Activated CD4-positive, alpha-beta T cell treated with anti-CD3 and anti-CD28 coated beads for 24 hours (primary cell): ENCODE measurements at places on chromosomes 5 and 9.

GRCh38 chr5:96942911-96943310, 7.0 kb downstream of the LNPEP start:
- no peak for DNase-seq

GRCh38 chr5:8434501-8434900, 565.6 kb downstream of the MTRR start:
- DNase-seq: no peak

DNA sequence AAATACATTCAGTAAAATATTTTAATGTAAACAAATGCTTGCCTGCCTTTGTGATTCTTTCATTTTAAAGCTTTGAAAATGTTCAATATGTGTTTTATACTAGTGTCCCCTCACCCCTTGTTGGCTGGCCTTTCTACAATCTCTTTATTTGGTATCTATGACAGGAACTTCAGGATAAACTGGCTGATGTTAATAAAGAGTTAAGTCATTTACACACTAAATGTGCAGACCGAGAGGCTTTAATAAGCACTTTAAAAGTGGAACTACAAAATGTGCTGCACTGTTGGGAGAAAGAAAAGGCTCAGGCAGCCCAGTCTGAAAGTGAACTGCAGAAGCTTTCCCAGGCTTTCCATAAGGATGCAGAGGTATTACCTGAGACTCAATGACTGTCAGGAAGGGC, 171.8 kb downstream of the CCDC171 start:
- DNase-seq: no peak

- no peak for DNase-seq
These were observed 71.6 kb upstream of the FSTL4 start for GRCh38 chr5:133683646-133684596.

DNA sequence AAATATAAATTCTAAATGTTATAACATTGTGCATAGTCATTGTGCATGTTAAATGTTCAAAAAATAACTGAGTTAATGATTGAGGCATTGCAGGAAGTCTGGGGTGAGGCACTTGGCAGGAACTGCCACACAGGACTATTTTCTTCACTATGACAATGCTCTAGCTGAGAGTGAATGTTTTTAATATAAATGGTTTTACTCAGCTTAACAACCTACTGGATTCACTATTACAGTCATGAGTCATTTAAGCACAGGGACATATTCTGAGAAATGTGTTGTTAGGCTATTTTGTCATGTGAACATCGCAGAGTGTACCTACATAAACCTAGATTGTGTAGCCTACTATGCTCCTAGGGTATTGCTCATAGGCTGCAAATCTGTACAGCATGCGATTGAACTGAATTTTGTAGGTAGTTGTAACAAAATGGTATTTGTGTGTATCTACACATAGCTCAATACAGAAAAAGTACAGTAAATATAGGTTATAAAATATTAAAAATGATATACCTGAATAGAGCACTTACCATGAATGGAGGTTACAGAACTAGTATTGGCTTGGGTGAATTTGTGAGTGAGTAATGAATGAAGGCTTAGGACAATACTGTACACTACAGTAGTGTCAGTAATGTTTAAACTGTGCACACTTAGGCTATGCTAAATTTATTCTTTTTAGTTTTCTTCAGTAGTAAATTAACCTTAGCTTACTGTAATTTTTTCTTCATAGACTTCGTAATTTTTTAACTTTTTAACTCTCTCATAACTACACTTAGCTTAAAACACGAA, 346.1 kb upstream of the PTGER4 start:
- DNase-seq: no peak

DNA sequence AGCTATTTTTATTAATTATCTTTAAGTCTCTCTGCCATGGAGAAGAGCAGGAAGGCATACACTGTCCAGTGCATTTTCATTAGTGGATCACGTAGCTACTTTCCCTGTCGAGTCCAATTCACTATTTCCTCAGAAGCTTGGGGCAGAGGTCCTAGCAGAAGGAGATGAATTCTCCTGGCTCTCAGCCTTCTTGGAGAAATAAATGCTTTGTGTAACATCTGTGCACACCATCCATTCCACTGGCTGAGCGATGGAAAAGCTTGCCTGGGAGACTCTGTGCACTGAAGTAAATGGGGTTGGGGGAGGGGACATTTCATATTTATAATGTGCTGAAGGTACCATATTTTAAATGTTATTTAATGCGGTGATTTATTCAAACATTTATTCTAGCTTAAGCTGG, 23.4 kb downstream of the PROP1 start:
- no peak for DNase-seq

- DNase-seq: no peak
These were observed 109.7 kb downstream of the BASP1 start for GRCh38 chr5:17327048-17327625.

DNA sequence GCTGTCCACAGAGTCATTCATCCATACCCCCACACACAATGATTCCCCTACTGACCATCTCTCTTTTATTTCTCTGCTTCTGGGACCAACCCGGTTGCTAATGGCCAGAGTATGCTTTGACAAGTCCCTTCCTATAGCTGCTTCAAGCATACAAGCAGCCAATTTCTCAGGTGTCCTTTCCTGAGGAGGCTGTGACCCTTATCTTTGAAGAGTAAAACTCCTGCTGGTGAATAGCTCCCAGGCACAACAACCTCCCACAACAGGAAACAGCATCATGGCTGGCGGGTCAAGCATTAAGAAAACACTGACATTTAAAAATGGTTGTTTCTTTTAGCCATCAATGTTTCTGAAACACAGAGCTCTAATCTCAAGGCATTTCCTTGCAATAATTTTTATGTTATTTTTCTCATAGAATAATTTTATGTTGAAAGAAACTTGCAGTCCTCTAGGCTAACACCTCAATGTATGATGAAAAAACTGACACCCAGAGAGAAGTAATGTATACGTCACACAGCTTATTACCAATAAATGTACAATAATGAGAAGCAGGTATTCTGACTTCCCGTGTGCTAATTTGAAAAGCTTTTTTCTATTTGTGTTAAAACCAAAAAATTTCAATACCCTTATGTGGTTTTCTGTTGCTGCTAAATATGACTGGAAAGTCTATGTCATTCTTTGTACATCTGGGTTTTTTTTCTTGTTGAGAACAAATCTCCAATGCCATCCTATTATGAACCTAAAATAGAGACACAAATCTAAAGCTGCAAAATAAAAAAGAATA, 7.5 kb upstream of the PAM start:
- no peak for DNase-seq

DNA sequence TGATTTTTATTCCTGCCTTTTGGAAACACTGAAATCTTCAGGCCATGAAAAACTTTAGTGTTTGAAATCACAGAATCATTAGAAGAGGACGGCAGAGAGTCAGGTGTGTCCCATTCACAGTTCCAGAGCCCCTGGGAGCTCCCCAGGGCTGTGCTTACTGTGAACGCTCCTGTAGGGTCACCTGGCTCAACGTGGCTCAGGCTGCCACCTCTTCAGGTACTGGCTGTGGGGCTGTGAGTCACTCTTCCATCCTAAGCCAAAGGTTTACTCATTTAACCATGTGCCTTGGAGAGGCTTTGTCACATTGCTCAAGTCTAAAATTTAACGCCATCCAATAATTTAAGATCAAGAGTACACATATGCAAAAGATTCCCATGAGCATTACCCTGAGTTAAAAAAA, 50.2 kb upstream of the FSTL4 start:
- DNase-seq: no peak

DNA sequence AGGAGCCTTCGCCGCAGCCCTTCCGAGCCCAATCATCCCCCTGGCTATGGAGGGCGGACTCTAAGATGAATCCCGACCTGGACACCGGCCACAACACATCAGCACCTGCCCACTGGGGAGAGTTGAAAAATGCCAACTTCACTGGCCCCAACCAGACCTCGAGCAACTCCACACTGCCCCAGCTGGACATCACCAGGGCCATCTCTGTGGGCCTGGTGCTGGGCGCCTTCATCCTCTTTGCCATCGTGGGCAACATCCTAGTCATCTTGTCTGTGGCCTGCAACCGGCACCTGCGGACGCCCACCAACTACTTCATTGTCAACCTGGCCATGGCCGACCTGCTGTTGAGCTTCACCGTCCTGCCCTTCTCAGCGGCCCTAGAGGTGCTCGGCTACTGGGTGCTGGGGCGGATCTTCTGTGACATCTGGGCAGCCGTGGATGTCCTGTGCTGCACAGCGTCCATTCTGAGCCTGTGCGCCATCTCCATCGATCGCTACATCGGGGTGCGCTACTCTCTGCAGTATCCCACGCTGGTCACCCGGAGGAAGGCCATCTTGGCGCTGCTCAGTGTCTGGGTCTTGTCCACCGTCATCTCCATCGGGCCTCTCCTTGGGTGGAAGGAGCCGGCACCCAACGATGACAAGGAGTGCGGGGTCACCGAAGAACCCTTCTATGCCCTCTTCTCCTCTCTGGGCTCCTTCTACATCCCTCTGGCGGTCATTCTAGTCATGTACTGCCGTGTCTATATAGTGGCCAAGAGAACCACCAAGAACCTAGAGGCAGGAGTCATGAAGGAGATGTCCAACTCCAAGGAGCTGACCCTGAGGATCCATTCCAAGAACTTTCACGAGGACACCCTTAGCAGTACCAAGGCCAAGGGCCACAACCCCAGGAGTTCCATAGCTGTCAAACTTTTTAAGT, 819 bp downstream of the ADRA1B start:
- no peak for DNase-seq

DNA sequence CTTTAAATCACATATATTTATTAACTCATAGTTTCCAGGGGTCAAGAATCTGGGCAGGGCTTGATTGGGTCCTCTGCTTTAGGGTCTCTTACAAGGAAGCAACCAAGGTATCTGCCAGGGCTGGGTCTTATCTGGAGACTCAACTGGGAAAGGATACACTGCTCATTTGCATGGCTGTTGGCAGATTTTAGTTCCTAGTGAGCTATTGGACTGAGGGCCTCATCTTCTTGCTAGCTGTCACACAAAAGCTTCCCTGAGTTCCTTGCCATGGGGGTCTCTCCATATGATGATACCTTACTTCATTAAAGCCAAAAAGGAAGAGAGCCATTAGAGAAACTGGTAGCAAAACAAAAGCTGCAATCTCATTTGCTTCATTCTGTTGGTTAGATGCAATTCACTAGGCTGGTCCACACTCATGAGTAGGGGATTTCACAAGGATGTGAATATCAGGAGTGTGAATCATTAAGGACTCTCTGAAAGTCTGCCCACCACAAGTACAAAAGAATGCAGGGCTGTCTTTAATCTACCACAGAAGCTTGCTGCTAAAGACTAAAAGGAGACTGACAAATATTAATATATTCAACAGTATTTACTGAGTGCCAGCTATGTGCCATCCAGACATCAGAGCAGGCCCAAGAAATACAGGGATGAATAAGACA, 42.0 kb upstream of the TIMD4 start:
- no peak for DNase-seq
